ENCODE measurements at places on chromosomes 16 and 17.

- peak; percentile 68 for DNase-seq
These were observed 11.8 kb upstream of the SLFN13 start for GRCh38 chr17:35460354-35460851.

DNA sequence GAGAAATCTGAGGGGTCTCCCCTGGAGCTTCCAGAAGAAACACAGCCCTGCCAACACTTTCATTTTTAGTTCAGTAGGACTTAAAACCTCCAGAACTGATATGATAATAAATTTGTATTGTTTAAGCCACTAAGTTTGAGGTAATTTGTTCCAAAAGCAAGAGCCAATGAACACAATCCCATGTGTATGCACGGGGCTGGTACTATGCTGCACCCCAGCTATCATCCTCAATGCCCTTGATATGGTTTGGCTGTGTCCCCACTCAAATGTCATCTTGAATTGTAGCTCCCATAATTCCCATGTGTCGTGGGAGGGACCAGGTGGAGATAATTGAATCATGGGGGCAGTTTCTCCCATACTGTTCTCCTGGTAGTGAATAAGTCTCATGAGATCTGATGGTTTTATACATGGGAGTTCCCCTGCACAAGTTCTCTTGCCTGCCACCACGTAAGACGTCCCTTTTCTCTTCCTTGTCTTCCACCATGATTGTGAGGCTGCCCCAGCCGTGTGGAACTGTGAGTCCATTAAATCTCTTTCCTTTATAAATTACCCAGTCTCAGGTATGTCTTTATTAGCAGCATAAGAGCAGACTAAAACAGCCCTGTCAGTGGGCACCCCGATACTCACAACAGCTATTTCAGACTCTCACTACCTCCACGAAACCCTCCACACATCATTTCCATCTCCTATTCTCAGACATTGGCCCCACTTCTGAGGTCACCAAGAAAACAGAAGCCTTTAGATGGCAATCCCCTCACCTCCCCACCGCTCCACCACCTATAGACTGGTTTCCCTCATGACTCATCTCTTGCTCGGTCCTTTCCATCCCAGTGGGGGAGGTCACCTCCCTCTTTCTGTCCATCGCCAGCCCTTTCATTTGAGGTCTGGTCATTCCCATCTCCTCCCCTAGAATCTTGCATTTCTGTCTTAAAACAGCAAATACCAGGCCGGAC is 8.9 kb upstream of the CACNG1 start:
- DNase-seq, result no peak

DNA sequence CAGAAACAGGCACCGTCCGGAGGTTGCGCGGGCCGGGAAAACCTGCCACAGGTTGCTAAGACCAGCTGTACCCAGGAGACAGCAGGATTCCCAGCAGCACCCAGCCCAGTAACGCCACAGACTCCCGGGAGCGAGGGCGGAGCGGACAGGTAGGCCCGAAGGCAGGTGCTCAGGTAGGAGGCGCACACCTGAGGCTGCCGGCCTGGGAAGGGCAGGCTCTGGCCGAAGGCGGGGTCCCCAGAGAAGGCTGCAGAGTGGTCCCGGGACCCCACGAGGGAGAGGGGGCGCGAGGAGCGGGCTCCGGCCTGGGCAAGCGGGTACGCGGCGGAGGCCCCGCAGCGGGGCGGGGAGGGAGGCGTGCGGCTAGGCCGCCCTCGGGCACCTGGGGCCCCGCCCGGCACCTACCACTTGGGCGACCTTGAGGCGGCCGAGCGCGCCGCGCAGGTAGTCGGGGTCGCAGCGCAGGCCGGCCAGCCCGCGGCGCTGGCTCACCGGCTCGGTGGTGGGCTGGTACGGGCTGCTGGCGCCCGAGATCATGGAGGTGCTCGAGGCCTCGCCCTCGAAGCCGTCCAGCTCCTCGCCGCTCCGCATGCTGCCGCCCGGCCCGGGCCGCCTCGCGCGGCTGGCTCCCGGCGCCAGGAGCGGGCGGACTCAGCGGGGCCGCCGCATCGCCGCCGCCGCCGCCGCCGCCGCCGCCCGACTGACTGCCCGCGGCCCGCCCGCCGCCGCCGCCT is 441 bp downstream of the CMTM4 start:
- peak; percentile 43 for DNase-seq

- DNase-seq, result no peak
These were observed 12.3 kb downstream of the SMIM5 start for GRCh38 chr17:75645501-75645888.
